ENCODE measurements at places on chromosomes 13 and 19.

DNA sequence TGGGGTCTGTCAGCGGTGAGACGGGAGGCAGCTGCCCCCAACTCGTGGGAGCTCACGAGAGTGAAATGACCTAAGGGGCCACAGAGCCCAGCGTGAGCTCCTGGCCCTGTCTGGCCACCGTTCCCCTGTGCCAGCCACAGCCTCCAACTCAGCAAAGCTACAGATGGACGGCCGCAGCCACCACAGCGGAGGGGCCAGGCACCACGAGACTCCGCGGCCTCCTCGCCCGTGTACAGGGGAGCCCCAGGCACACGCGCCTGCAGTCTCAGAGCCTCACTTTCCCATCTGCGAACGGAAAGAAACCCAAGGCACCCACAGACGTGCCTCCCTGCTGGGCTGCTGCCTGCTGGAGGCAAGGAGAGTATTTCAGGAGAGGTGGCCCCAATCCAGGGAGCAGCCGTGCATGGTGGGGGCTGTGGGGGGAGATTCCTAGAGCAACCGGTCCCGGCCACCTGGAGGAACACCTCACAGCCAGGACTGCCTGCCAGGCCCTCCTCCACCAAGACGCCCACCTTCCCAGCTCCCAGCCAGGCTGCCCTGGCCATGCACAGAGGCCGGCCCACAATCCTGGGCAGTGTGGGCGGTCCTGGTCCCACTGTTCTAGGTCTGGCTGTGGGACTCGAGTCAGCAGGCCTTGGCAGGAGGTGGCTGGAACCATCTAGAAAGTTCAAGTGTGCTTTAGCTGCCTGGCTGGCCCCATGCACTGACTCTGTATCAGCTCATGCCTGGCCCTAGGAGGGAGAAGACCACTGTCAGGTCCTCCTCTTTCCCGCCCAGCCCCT lies 1.9 kb downstream of the MKNK2 start:
- no peak for DNase-seq

DNA sequence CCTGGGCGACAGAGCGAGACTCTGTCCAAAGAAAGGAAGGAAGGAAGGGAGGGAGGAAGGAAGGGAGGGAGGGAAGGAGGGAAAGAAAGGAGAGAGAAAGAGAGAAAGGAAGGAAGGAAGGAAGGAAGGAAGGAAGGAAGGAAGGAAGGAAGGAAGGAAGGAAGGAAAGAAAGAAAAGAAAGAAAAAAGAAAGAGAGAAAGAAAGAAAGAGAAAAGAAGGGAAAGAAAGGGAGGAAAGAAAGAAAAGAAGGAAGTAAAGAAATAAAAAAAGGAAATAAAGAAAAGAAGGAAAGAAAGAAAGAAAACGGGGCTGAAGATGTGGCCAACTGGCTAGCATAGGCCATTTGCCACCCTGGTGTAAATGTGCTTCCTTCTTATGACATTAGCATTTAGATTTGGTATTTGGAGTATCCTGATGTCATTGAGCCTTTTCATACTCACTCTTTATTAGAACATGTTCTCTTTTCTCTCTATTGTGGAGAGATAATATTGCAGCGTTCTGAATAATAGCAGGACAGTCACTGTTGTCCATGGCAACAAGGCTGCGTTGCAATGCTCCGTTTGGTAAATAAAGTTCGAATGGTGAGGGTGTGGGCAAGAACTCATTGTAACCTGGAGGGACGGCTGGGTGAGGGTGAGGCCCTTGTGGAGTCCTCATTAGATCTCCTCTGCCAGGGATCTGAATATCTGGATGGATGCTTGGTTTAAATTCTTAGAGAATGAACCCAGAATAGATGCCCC lies 173.9 kb upstream of the UBL3 start:
- DNase-seq: no peak

- no peak for DNase-seq
Observed at GRCh38 chr13:20001366-20002190, 43.1 kb downstream of the ZMYM2 start.

DNA sequence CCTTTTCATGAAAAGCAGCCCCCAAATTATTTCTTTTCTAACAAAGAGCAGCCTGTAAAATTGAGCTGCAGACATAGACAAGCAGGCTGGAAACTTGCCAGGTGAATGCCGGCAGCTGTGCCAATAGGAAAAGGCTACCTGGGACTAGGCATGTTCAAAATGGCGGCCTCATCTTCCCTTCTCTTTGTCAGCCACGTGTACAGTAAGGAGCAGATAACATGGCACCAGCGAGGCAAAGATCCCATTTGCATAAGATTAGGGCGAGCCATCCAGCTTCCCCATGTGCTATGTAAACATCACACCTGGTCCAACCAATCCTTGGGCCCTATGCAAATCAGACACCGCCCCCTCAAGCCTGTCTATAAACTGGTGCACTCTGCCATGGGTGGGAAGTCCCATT lies 31.2 kb upstream of the CACNA1A start:
- DNase-seq: no peak

DNA sequence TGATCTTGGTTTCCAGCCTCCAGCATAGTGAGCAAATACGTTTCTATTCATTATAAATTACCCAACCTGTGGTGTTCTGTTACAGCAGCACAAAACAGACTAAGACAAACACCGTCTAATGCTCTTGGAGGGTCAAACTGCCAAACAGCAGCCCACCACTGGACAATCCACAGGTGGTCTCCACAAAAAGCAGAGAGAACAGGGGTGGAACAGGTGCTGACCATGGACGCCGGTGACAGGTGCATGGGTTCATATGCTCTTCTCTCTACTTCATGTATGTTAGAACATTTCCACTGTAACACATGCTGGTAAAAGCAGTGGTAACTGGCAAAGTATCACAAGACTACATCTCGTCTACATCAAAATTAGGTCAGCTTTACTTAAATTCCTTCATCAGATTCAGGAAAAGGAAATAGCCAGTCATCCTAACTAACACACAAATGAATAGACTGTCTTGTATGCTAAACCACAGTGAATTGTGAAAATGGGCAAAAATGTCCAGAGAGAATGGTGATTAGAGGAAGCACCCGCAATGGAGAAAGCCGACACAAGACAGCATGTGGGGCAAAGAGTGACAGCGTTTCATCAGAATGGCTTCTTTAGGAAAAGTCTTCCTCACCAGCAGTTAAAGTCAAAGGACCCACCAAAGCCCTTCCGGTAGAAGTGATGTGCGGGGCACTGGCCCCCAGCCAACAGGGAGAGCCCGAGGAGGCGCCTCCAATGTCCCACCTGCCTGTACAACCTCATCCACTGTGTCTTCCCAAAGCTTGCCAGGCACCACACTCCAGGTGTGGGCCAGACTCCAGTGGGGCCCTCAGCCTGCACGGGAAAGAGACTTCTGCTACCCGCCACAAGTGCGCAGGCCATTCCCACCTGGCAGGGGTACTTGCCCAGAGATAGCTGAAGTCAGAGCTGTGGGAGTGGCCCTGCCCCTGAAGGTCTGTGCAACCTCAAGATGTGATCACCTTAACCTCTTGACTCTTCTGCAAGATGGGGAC lies 6.5 kb downstream of the CARS2 start:
- DNase-seq: no peak

All from stimulated activated CD4-positive, alpha-beta T cell treated with anti-CD3 and anti-CD28 coated beads, TNF-alpha, amount 100 ng/mL, for 1 hour (primary cell).